ENCODE measurements at places on chromosomes 2 and 18.

DNA sequence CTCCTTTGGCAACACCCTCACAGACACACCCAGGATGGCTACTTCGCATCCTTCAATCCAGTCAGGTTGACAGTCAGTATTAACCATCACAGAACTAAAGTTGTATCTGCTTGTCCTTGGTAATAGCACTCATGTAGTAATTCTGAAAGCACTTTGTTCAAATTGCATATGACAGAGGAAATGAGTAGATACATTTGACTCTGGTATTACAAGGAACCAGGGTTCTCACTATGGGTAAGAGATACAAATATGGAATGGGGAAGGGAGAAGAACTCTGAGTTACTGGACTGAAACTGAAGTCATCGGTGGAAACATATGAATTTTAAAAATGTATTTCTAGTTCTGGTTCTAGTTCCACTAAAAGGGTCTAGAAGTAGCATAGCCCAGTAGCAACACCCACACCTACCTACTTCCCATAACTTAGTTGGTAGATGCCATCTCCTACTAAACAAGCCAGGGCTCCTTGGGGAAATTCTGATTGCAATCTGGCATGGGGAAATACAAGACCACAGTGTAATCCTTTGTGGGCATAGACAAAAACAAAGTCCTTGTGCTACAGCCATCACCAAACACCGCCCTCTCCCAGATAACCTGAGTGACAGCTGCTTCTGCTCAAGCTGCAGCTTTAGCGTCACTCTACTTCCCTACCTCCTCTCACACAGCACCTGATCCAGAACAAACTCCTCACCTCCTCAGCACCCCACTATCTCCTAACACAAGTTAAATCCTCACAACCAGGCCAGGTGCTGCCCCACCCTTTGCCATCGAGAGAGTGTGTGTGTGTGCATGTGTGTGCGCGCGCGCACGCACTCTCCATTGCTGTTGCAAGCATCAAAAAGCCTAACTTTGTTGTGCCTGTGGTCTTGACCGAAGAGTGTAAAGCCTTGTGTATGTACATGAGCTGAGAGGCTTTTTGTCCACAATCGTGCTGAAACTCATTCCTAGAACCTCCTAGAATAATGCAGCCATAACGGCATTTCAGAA lies 31.4 kb upstream of the CD226 start:
- no peak for DNase-seq

DNA sequence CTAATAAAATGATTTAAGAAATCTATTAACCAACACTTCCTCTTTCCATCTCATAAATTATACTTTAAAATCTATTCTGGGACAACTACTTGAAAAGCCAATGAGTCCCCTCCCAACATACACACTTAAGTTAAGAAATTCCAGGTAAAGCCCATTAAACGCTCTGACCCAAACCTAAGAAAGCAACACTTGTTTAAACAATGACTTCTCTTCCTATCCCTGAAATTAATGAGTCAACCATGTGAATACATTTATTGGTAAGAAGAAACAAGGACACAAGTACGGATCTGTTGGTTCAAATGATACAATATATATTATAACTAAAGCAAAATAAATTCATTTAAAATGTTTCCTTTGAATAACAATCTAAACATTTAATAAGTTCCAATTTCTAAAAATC lies 279.4 kb downstream of the ERBB4 start:
- DNase-seq = no peak

GRCh38 chr2:190533968-190534309 lies 583 bp downstream of the NEMP2 start:
- DNase-seq = peak; percentile 40

GRCh38 chr2:81467096-81467495 lies 1162.5 kb upstream of the LRRTM1 start:
- DNase-seq = no peak

GRCh38 chr2:114061566-114062098 lies 171.7 kb downstream of the ACTR3 start:
- no peak for DNase-seq

DNA sequence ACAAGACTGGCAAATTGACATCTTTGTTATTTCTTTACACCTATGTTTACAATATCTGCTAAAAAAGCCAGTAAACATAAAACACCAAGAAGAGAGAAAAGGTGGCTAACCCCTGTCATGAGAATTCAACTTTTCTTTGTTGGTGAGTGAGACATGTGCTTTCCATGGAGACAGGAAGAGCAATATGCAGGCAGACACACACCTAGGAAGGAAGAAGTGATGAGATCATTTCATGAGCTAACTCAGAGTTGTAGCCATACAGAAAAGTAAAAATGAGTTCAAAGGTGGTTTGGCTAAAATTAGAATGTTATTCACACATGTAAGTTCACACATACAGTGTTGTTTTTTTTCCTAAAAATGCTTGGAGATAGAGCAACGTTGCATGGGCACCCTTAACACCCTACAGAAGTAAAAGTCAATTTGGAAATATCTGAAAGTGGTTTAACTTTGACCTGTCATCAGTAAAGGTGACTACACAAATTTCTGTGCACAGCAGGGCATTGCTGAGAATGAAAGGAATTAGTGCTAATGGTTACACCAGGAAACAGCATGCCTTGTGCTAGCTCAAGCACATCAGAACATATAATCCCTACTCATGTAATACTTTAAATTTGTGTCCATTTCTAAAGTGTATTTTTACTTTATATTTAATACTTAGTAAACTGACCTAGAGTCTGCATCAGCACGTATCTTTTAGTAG lies 557.6 kb downstream of the CBLN2 start:
- no peak for DNase-seq

DNA sequence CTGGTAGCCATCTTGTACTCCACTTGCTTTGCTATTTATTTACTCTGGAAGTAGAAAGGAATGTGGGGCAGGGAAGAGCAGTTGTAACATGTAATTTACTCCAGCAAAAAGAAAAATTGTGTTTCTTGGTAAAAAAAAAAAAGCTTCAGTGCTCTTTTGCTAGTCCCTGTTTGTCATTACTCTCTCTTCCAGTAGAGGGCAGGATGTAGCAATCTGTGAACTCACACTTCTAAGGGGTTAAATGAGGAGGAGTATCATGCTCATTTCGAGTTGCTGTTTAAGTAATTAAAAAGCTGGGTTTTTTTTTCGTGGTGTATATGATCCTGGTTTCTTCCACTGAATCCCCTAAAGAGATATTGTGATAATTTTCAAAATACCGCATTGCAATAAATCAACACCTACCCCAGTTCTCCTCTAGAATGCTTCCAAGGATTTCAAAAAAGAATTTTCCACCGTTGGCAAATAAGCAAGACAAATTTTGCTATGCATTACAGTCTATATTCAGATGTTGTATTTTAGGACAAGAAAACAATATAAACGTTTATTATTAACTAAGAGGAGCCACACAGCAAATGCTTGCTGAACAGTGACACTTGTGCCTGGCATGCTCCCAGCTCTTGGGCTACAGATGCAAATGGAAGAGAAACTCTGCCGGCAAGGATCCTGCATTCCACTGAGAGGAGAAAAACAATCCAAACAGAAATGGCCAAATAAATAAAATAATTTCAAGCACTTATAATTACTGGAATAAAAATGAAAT lies 261.6 kb downstream of the ASXL3 start:
- no peak for DNase-seq

DNA sequence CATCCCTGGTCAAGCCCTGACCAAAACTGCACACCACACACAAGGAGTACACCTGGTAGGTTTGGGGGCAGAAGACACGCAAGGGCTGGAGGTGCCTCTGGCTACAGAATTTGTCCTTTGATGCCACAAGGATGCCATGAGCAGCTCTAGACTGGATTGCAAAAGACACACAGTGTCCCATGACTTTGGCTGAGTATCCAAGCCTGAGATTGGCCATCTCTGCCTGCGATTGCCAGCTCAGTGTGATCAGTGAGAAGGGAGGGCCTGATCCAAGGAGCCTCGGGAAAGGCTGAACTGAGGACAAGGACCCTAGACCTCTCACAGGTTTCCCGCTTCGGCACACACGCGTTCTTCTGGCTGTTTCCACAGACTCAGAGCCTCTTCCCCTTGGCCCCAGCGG lies 60.0 kb upstream of the FOSL2 start:
- DNase-seq = no peak

DNA sequence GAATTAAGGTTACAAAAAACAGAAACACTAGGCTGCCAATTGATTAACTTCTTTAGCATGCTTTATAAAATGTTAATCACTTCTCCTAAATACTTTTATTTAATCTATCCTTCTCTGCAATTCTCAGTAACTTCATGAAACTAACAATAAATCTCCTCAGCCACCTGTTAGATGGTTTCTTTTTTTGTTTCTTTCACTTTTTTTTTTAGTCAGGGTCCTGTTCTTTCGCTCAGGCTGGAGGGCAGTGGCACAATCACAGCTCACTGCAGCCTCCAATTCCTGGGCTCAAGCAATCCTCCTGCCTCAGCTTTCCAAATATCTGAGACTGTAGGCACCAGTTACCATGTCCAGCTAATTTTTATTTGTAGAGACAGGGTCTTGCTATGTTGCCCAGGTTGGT lies 213.4 kb upstream of the STK17B start:
- DNase-seq = no peak

GRCh38 chr18:34911661-34912384 lies 129.4 kb upstream of the MAPRE2 start:
- no peak for DNase-seq

DNA sequence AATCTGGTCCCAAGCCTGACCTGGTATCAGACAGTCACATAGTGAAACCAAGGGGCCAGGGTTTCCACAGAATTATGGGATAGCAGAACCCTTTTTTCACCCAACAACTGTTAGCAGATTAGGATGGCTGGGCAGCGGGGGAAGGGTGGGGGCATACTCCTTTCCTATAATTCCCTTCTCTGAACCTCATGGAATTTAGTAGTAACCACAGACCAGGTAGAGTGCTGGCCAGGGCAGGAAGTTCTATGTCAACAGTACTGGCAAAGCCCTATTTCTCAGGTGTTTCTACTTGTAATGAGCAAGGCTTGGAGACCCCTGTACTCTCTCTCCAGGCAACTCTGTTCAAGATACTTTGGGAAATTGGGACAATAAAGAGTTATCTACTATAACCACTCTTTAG lies 174.6 kb downstream of the THADA start:
- DNase-seq = no peak

- DNase-seq = no peak
These were observed 257.3 kb upstream of the CXCR4 start for GRCh38 chr2:136375017-136375901.

DNA sequence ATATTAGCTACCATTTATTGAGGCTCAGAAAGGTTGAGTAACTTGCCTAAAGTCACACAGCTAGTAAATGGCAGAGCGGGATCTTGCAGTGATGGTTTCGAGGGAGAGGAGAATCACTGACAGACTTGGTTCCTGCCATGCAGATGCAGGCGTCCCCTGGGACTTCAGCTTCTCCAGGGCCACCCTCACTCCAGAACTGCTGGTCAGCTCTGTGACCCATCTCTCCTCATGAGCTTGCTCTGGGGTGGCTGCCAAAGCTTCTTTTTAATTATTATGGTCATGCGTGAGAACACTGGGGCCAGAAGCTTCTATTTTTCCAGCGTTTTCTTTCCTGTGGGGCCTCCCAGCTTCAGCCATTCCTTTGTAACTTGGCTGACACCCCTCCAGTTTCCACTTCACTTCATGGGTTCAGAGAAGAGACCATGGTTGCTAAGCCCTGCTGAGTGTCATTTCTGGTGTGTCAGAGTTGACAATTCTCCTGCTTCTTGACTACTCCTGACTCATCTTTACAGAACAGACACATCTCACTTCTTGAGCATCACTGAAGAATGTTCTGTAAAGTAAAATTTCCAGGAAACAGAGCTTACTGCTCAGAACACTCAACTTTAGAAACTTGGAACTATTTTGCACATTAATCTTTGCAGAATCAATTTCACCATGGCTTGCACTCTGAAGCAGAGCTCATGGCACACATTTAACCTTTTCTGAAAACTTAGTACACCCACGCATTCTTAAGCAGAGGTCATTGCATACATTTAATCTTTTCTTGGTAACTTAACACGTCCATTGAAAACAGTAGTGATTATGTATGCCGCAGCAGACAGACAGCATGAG lies 70.4 kb downstream of the IL1R2 start:
- no peak for DNase-seq

GRCh38 chr2:137117385-137117784 lies 352.0 kb downstream of the THSD7B start:
- no peak for DNase-seq

DNA sequence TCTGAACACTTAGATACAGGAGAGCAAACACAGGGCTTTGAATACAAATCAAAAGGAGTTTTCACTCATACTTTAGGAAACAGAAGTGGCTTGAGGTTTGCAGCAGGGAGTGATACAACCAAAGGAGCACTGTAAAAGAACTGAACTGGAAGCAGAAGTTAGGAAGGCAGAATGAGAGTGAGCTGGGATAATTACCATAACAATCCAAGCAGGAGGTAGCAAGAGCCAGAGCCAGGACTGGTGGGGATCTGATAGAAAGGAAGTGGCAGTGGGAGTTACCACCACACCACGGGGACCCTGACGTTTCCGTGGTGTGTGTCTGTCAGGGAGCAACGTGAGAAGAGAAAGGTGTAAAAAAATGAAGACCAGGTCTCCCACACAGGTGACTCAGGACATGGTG lies 81.3 kb upstream of the EPB41L3 start:
- no peak for DNase-seq

DNA sequence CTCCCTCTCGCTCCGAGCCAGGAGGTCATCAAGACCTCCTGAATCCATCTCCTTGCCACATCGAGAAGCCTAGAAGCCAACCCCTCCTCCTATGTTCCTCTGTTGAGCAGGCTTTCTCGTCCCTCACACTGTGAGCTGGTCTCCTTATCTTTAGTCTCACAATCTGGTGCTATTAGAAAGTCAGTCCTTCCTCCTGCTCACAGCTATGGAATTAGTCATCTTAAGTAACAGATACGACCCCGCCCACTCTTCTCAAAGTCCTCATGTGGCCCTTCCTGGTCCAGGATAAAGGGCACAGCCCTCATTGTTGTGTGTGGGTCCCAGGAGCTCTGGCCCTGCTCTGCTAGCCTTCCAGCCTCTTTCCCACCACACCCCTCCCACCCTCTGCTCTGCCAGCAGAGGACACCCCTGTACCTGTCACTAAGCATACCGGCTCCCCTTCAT lies 41.4 kb upstream of the TRIB2 start:
- DNase-seq = no peak

- no peak for DNase-seq
These were observed 15.1 kb upstream of the DYNC2LI1 start for GRCh38 chr2:43758739-43759138.

- DNase-seq = no peak
These were observed 152.5 kb downstream of the TSN start for GRCh38 chr2:121907928-121908327.
